Posterior vena cava (tissue), 2 donors: ENCODE measurements at places on chromosomes 3 and 15. TPM values are rescaled to one million over a fixed set of nuclear protein-coding genes. Genes with fewer than 3 reads are reported as not detected.
A peak's percentile ranks its signal among the peaks of the same experiment; 100 is the strongest.

- DNase-seq: no peak
These were observed 270.0 kb downstream of the NAALADL2 start for GRCh38 chr3:175129126-175129525.

GRCh38 chr15:81293728-81294515 is 30.0 kb downstream of the STARD5 start:
- DNase-seq: no peak

DNA sequence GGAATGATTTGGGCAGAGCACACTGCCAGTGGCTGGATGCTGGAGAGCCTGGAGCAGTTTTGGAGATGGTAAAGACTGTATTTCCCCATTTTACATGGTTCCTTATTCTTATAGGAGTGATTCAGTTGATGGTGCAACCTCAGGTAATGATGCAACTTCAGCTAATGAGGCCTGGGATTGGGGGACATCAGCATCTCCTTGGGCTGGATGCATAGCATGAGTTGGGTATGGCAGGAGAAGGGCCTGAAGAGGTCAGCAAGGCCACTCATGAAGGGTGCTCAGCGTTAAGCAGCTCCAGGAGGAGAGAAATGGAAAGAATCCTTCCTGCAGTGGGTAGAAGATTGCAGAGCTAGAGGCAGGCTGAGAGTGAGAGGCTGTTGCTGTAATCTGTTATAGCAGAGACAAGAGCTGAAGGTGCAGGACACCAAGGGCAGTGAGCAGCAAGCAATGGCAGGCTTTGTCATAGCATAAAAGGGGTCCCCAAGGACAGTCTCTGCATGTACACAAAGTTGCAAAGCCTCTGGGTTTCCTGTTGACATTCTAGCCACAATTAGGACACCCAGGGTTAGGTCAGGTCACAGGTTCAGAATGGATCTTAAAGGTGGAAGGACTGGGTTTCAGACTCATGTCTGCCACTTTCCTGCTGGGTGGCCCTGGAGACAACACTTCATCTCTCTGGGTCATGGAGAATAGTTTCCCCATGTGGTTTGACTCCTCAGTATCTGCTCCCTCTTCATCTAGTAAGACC is 29.5 kb upstream of the SNRK start:
- DNase-seq: no peak

DNA sequence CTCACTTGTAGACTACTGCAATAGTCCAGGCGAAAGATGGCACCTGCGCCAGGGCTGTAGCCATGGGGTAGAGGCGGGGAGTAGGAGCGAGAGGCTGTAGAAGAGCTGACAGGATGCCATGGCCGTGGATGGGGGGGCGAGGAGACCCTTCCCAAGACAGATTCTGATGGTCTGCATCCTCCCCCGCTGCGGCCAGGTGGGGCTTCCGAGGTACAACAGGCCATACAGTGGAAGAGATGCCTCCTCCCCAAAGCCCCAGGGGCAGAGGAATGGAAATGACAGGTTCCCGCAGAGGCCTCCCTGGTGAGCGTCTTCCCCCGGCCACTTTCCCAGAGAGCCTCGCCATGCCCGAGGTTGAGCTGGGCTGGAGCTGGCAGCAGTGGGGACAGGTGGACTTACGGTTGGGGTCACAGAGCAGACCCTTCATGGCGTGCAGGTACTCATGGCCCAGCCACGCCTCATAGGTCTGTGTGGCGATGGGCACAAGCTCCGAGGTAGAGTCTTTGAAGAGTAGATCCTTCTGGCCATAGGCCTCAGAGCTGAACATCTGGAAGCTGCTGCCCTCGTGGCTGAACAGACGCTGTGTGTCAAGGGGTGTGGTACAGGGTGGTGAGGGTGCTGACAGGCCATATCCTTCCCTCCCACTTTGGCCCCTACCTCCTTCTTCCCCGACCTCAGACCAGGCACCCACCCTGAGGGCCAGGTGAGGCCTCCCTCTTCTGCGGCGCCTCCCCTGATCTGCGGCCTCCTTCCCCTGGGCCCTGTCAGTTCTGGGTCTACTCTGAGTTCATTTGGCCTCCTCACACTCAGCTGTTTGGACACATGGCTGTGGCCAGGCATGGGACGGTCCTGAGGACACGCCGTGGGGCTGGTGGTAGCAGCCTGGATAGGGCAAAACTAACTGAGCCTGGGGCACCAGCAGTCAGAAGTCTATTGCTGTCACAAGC is 13.6 kb downstream of the MELTF start:
- peak; percentile 79 for DNase-seq

Gene APH1B
- 20.9 TPM for total RNA-seq

DNA sequence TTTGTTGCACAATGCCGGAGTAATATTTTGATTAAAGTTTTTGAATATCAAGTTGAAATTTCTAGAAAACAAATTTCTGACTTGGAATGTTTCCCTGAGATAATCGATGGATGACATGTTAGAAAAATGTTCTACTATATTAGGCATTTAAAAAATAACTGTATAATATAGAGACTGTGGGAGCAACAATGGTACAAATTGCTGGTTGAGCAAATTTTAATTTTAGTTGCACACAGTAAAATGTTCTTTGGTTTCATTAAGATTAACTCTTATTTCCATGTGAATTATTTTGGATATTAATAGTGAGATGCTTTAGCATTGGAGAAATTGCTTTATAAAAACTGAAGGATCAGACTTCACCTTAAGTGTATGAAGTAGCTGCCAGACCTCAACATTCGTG is 9.3 kb downstream of the USP3 start:
- no peak for DNase-seq

Gene PPM1L
- total RNA-seq: 12.3 TPM

GRCh38 chr3:187838016-187838540 is 92.8 kb upstream of the BCL6 start:
- no peak for DNase-seq

Gene COL6A5
- total RNA-seq: not detected

GRCh38 chr3:30544812-30545211 is 61.6 kb upstream of the TGFBR2 start:
- DNase-seq: no peak

Gene UNC45A
- 63.6 TPM for total RNA-seq

DNA sequence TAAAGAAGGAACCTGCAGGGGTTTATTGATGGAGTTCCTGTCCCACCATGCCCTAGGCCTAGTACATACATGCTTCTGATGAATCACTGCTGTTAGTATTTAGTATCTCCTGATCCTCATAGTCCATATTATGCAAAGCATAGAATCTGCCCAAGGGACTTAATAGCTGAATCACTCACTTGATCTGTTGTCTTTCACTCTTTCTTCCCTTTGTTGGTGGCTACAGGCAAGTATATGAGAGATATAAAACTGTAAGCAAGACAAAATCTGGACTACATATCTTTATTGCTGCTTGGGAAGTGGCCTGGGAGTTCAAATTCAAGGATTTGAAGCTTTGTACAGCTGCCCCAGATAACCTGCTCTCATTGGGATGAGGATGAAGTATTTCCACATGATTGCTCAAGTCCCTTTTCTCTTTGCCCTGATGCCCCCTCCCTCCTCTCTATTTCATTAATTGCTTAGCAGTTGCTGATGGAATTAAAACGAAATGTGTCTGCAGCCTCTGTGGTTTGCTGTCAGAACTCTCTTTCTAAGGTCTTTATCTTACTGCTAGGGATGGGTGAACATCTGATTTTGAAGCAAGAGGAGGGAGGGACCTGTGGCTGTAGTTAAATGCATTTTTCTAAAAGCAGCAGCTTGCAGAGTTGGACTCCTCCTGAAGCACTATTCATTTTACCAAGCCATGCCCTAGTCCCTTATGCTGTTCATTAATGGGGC is 114.1 kb downstream of the ZNF609 start:
- DNase-seq: no peak

Gene GBE1
- 39.3 TPM for total RNA-seq

- DNase-seq: no peak
These were observed 2.2 kb downstream of the MINAR1 start for GRCh38 chr15:79434361-79434760.

GRCh38 chr3:36784138-36784635 is 19.8 kb upstream of the DCLK3 start:
- no peak for DNase-seq

GRCh38 chr3:15651396-15651795 is 49.9 kb downstream of the BTD start:
- no peak for DNase-seq

DNA sequence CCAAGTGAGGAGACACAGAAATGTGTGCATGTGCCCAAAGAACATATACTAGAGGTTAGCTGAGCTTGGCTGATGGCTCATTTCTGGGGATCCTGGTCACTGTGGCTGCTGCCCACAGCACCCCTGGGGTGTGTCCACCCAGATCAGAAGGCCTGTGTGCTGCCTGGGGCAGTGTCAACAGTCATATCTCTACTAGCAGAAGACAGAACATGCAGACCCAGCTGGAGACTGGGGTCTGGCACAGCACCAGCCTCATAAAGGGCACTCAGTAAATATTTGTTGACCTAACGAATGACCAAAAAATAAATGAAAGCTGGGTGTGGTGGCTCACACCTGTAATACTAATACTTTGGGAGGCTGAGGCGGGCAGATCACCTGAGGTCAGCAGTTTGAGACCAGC is 16.4 kb downstream of the CHRNA3 start:
- no peak for DNase-seq

Gene SOX14
- total RNA-seq: not detected

Gene ZNF860
- total RNA-seq: 1.0 TPM

Gene UPK1B
- total RNA-seq: not detected

Gene LAMB2
- total RNA-seq: 503 TPM

Gene DIS3L
- total RNA-seq: 24.3 TPM

Gene SH2D7
- not detected for total RNA-seq

DNA sequence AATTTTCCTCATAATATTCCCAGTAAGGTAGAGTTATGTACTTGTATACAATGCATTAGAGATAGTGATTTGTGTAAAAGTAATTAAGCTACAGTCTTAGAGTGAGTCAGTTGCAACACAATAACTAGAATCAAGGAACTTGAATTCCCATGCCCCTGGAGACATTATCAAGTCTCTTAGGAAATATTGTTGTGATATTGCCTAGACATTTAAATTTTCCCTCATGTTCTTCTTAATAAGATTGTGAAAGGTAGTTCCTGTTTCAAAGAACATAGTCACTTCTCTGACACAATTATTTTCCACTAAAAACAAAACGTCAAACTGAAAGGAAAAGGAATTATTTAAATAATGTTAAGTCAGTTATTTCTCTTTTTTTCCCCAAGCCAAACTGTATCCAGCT is 13.0 kb upstream of the ATP1B3 start:
- DNase-seq: no peak
